Lung (tissue), 17 donors: ENCODE measurements at places on chromosomes 5 and 9. TPM values are rescaled to one million over a fixed set of nuclear protein-coding genes. Genes with fewer than 3 reads are reported as not detected.

DNA sequence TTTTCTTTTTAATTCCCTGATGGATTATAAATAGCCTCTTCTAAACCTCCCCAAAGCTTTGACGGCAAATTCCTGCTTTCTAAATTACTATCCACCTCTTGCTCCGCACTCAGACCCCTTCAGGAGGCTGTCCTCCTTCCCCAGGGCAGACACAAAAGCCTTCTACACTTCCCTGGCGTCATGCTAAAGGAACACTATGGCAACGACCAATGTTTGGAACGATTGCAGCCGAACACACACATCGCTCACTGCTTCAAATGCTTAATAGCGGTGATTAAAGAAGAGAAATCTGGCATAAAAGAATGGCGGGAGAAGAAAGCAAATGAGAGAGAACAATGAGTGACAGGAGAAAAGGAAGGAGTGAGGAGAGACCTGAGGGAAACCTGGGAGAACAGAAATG is 297.3 kb downstream of the MLLT3 start:
- no peaks in the 10 kb centered on the region for H3K4me1 ChIP-seq
- no peak overlapping the region for H3K4me3 ChIP-seq
- no peak overlapping the region for H3K27ac ChIP-seq
- no peaks in the 10 kb centered on the region for H3K27me3 ChIP-seq

- H3K27ac ChIP-seq = no peak overlapping the region
- H3K4me1 ChIP-seq = no peaks in the 10 kb centered on the region
- DNase-seq = no peak
These were observed 140.6 kb upstream of the ZNF366 start for GRCh38 chr5:72647806-72648205.

DNA sequence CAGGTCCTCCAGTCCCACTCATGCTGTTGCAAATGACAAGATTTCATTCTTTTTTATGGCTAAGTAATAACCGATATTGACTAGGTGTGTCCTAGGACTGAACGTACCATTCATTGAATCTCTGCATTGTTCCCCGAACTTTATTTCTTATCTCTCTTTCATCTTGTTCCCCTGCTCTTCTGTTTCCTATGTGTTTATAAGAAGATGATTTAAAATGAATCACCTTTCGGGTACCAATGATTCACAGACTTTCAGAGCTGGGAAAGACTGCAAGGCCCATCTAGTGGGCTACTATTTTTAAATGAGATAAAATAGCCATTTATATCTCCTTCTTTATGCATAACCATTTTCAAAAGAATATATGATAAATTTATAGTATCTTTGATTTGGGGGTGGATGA is 133.0 kb downstream of the CDH18 start:
- H3K4me1 ChIP-seq = no peaks in the 10 kb centered on the region
- no peak overlapping the region for H3K4me3 ChIP-seq
- H3K36me3 ChIP-seq = no peaks in the 10 kb centered on the region
- no peak overlapping the region for H3K27ac ChIP-seq
- H3K27me3 ChIP-seq = no peaks in the 10 kb centered on the region

DNA sequence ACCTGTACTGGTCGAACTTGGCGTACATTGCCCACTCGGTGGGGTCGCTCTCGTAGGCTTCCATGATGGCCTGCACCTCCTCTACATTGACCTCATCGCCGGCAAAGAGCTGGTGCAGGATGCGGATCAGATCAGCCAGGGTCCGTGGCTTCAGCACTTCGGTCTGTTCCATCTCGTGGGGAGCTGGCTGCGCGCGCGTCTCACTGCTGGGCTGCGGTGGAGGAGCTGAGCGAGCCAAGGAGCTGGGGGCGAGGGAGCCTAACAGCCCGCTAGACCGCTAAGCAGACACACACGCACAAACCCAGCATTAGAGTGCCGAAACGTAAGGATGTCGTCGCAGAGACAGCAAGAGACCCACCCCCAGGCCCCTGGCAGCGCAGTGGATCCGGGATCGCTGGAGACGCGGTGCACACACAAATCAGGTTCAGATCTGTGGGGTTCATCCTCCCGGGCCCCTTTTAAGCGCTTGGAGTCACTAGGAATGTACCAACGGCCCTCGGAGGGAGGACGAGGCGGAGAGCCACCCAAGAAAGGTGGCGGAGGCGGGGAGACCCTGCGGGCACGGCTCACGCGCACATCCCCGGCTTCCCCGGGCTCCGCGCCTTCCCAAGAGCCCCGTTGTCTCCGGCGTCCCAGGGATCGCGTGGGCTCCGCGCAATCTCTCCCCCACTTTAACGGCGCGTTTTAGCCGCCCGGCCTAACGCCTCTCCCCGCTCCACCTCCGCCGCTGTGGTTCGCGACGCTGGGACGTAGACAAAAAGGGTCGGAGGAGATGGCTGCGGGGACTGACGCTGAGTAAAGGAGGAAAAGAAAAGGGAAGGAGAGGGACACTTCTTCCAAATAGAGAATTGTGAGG is at the start of gene CDO1:
Gene CDO1 (minus strand): TSS at position 434 of the 856 bp plus-strand sequence. CDS start 262 bp downstream, at position 172.
- peaks cover 12% of the 10 kb centered on the region for H3K27me3 ChIP-seq
- peak; percentile 87 for DNase-seq
- no peaks in the 10 kb centered on the region for H3K36me3 ChIP-seq
- no peak within 1 kb of the TSS for H3K27ac ChIP-seq

GRCh38 chr9:98335661-98336060 is 80.2 kb upstream of the TBC1D2 start:
- no peak overlapping the region for H3K4me3 ChIP-seq
- no peaks in the 10 kb centered on the region for H3K36me3 ChIP-seq
- H3K4me1 ChIP-seq = peaks cover 8% of the 10 kb centered on the region
- H3K27me3 ChIP-seq = no peaks in the 10 kb centered on the region
- no peak overlapping the region for H3K27ac ChIP-seq
- DNase-seq = no peak

DNA sequence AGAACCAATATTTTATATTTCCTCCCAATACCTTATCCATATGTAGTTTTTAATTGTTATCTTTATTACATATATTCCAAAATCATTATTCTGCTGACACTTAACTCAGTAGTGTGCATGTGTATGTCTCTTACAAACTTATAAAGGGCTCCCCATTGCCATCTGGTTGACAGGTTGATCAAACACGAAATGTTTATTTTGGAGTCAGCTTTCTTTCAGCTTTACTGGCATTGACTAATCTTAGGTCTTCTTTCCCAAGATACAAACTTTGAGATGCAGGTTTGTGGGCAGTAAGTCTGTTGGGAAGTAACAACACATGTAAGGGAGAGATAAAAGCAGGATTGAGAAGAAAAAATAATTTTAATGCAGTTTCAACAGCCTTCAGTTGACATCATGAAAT is 716.0 kb upstream of the CHD1 start:
- no peaks in the 10 kb centered on the region for H3K36me3 ChIP-seq
- H3K27ac ChIP-seq = no peak overlapping the region
- no peak for DNase-seq
- H3K4me3 ChIP-seq = no peak overlapping the region
- no peaks in the 10 kb centered on the region for H3K27me3 ChIP-seq

GRCh38 chr9:93009337-93010015 is 49.0 kb upstream of the SUSD3 start:
- H3K4me1 ChIP-seq = no peaks in the 10 kb centered on the region
- no peak overlapping the region for H3K27ac ChIP-seq
- no peaks in the 10 kb centered on the region for H3K27me3 ChIP-seq
- no peak overlapping the region for H3K4me3 ChIP-seq

DNA sequence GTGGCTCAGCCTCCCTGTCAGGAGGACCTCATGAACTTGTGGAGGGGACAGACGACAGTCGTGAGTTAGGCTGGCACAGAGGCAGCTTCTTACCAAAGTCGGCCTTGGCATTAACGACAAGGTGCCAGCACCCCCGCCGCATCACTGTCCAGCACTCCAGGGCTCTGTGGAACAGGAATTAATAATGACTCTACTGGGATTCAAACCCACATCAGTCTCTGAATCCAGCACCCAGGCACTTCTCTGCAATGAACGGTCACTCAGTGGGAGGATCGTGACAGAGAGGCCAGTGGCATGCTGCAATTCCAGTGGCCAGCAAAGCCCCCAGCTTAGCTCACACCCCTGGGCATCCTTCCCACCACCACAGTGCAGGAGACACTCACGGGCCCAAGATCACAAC is 263.3 kb upstream of the ADAMTS16 start:
- no peak overlapping the region for H3K4me3 ChIP-seq
- no peaks in the 10 kb centered on the region for H3K4me1 ChIP-seq
- DNase-seq = no peak
- peaks cover 12% of the 10 kb centered on the region for H3K27me3 ChIP-seq
- H3K27ac ChIP-seq = no peak overlapping the region

DNA sequence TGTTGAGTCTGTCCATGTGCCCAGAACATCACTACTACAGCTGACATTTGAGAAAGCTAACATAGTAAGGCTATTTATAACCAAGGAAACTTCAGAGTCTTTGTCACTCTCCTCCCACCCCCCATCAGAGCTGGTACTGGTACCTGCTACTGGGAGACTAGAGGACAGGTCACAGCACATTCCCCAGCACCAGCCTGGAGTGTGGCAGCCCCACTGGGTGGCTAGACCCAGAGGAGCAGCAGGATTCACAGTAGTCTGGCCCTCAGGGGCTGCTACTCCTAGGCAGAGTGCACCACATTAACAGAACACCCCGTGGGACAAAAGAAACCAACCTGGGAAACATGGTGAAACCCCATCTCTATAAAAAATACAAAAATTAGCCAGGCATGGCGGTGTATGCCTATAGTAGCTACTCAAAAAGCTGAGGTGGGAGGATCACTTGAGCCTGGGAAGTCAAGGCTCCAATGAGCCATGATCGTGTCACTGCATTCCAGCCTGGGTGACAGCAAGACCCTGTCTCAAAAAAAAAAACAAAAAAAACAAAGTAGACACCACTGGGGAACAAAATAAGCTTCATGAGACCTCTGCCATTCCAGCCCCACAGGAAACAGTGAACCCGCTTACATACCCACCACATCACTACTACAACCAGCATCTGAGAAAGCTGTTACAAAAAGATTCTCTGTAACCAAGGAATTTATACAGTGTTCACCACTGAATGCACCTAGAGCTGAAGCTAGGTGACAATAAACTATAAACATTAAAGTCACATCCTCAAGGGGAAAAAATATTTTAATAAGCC is 26.3 kb upstream of the PTGER4 start:
- no peak overlapping the region for H3K27ac ChIP-seq
- H3K27me3 ChIP-seq = no peaks in the 10 kb centered on the region
- DNase-seq = no peak

- no peak overlapping the region for H3K4me3 ChIP-seq
- H3K27ac ChIP-seq = peak overlapping the region; percentile 82
- H3K27me3 ChIP-seq = no peaks in the 10 kb centered on the region
- no peak for DNase-seq
- peaks cover 3% of the 10 kb centered on the region for H3K4me1 ChIP-seq
These were observed 41.1 kb upstream of the NEK6 start for GRCh38 chr9:124216474-124217176.

DNA sequence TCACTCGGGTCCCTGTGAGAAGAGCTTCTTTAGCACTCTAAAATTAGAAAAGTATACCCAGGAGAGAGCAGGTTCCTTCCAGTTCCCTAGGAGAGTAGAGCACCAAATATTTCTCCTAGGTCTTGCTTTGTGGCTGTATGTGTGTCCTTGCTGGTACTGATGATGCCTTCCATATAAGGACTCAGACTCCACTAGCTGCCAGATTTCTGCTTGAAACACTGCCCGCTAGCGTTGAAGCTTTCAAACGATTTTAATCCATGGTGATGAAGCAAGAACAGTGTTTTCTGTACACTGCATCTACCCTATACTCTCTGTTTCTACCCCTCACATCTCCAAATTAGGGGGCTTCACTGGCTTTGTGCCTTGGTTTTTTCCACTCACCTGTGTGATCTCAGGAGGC is 2.4 kb upstream of the SMC2 start:
- H3K36me3 ChIP-seq = no peaks in the 10 kb centered on the region
- peaks cover 2% of the 10 kb centered on the region for H3K4me1 ChIP-seq
- peak overlapping the region; percentile 93 for H3K27ac ChIP-seq
- H3K4me3 ChIP-seq = no peak overlapping the region

GRCh38 chr5:145495196-145495595 is 339.9 kb downstream of the PRELID2 start:
- H3K36me3 ChIP-seq = no peaks in the 10 kb centered on the region
- no peaks in the 10 kb centered on the region for H3K4me1 ChIP-seq
- no peaks in the 10 kb centered on the region for H3K27me3 ChIP-seq
- H3K27ac ChIP-seq = no peak overlapping the region
- H3K4me3 ChIP-seq = no peak overlapping the region
- DNase-seq = no peak

GRCh38 chr9:99921875-99922710 is 15.6 kb downstream of the STX17 start:
- no peak for DNase-seq
- H3K27me3 ChIP-seq = no peaks in the 10 kb centered on the region
- no peak overlapping the region for H3K4me3 ChIP-seq
- peaks cover 1% of the 10 kb centered on the region for H3K4me1 ChIP-seq
- peaks cover 40% of the 10 kb centered on the region for H3K36me3 ChIP-seq

GRCh38 chr9:7439355-7439995 is 360.1 kb downstream of the DMAC1 start:
- no peaks in the 10 kb centered on the region for H3K27me3 ChIP-seq
- no peaks in the 10 kb centered on the region for H3K36me3 ChIP-seq
- H3K27ac ChIP-seq = no peak overlapping the region
- H3K4me1 ChIP-seq = no peaks in the 10 kb centered on the region
- DNase-seq = no peak

GRCh38 chr9:20319641-20320337 is 302.5 kb downstream of the MLLT3 start:
- DNase-seq = no peak
- H3K27me3 ChIP-seq = no peaks in the 10 kb centered on the region
- no peak overlapping the region for H3K4me3 ChIP-seq
- no peak overlapping the region for H3K27ac ChIP-seq

- no peak overlapping the region for H3K27ac ChIP-seq
- no peaks in the 10 kb centered on the region for H3K27me3 ChIP-seq
- no peaks in the 10 kb centered on the region for H3K4me1 ChIP-seq
- H3K36me3 ChIP-seq = peaks cover 1% of the 10 kb centered on the region
- DNase-seq = no peak
These were observed 12.5 kb downstream of the GLIS3 start for GRCh38 chr9:4287386-4287785.

GRCh38 chr9:137784046-137784445 is 93.5 kb upstream of the CACNA1B start:
- H3K36me3 ChIP-seq = peaks cover 46% of the 10 kb centered on the region
- H3K27ac ChIP-seq = no peak overlapping the region
- no peak for DNase-seq
- no peak overlapping the region for H3K4me3 ChIP-seq
- H3K27me3 ChIP-seq = no peaks in the 10 kb centered on the region

DNA sequence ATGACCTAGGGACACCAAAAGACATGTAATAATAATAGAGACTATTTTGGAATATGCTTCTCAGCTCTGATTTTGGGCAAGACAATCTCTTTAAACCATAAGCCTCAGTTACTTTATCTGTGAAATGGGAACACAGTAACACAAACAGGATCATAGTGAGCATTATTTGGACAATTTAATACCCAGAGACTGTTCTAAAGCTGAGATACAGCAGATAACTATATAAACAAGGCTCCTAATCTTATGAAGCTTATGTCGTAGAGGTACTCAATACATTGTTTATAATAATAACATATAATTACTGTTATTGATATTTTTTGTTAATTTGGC is 250.8 kb downstream of the SEC61B start:
- H3K4me1 ChIP-seq = no peaks in the 10 kb centered on the region
- H3K27ac ChIP-seq = no peak overlapping the region
- H3K4me3 ChIP-seq = no peak overlapping the region
- DNase-seq = no peak
- H3K27me3 ChIP-seq = peaks cover 69% of the 10 kb centered on the region

C9orf78 gene
- 57.9 TPM for polyA plus RNA-seq

AK3 gene
- polyA plus RNA-seq = 24.9 TPM

FAM153A gene
- polyA plus RNA-seq = 2.2 TPM

RLN2 gene
- 0.83 TPM for polyA plus RNA-seq

MARCOL gene
- not detected for polyA plus RNA-seq

DBH gene
- 0.08 TPM for polyA plus RNA-seq

DMGDH gene
- 0.55 TPM for polyA plus RNA-seq

STK10 gene
- 57.3 TPM for polyA plus RNA-seq
